ENCODE measurements at places on chromosomes 2 and 18.

DNA sequence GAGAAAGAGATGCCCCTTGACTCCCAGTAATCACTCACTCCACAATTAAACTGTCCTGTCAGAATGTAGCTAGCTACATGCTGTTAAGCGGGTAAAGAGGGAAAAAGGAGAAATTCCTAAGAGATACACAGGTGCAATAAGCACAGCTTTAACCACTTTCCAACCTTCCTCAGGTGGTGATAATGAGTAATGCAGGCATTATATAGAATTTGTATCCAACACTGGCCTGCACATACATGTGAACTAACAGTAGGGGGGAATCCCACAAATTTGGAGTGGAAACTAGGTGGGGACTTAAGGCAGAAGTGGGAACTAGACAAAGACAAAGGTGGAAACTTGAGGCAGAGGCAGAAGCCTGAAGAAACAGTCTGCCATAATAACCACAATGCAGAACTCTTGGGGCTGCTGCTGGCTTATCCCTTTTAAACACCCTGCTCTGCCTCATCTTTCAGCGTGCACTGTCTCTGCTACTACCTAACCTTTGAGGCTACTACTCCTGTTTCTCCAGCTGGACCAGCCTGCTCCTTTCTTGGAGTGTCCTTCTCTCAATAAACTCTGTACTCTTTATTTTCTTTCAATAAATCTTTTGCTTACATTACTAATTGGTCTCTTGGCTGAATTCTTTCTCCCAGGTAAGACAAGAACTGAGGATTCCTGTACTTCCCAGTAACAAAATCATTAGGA lies 259.7 kb downstream of the PDE11A start:
- no peak for DNase-seq

DNA sequence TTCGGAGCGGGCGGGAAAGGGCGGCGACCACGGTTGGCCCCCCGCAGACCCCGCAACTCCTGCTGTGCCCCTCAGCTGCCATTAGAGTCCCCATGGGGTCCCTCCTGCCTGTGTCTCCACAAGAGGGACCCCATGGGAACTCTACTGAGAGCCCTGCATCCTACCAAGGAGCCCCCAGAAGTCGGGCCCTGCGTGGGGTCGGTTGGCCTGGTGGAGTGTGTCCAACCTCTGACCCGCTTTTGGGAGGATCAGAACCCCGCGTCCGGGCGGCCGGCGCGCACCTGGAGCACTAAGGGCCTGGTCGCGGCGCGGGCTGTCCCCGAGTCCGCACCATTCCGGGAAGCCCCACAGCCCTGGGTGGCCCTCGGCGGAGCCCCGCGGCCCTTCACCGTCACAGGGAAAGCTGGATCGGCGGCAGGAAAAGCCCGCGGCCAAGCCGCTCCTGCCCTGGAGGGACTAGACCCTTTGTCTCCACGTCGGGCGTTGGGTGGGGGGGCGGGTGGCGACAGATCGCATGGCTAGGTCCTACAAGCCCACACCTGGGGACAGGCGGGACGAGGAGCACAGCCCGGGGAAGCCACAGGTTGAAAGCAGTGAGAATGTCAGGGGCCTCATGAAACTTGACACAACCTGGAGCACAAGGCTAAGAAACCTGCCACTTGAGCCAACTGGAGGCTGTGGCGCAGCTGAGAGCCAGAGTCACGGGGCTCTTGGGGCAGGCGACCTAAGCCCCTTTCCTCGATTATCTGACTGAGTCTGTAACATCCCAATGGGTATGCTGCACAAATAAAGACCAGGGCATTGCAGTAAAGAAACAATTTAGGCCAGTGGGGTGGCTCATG lies 11.2 kb upstream of the CXXC1 start:
- no peak for DNase-seq

DNA sequence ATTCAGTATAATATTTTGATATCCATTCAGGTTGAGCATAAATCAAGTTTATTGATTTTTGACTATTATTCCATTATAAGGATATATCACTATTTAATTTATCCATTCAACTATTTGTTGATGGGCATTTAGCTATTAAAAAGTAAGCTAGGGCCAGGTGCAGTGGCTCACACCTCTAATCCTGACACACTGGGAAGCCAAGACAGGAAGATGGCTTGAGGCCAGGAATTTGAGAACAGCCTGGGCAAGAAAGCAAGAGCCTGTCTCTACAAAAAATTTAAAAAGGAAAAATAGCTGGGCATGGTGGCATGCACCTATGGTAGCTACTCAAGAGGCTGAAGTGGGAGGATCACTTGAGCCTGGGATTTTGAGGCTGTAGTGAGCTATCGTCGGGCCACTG lies 183.5 kb downstream of the HNMT start:
- no peak for DNase-seq

- DNase-seq = no peak
These were observed 46.0 kb upstream of the SERTAD2 start for GRCh38 chr2:64699712-64700111.

GRCh38 chr2:206993396-206993911 lies 54.1 kb downstream of the CPO start:
- DNase-seq = no peak

- DNase-seq = no peak
These were observed 111.7 kb downstream of the ACVR1 start for GRCh38 chr2:157764386-157764785.

DNA sequence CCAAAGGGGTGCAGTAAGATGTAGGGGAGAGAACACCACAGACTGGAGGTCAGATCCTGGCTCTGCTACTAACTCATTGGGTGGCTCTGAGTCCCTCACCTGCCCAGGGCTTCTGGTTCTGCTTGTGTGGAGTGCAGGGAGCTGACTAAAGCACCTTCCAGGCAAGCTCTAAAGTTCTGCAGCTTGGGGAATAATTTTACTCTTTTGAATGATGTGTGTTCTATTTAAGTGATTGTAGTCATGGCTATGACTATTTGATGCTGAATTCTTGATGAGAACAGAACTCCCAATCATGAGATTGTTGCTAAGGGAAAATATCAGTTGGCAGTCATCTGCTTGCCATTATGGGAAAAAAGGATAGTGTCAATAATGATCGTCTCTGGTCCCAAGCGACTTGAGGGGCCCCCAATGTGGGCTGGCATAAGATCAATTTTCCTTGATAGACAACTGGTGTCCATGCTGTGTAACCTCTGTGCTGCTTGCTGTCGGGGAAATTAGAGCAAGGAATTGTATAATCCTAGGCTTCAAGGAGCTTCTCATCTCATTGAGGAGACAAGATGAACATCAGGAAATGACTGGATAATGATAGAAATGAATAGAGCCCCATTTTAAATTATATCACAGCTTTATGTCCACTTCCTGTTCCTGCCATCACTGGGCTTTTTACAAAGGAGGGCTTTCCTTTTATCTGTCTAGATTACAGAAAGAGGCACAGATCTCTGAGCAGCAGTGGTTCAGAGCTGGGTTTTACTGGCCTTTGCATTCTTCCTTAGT lies 131.7 kb downstream of the SLC4A3 start:
- no peak for DNase-seq
